Uterine smooth muscle cell (primary cell): ENCODE measurements at places on chromosomes 16 and 17. TPM values are rescaled to one million over a fixed set of nuclear protein-coding genes. Genes with fewer than 3 reads are reported as not detected.

The LGALS9B gene
- not detected in 2 replicates for total RNA-seq

The ZG16 gene
- not detected in 2 replicates for total RNA-seq

The RAB26 gene
- 1.1 and 1.4 TPM in 2 replicates for total RNA-seq

The KRT40 gene
- total RNA-seq: not detected in 2 replicates

The CTU2 gene
- total RNA-seq: 17.9 and 28.8 TPM in 2 replicates
